ENCODE measurements at places on chromosomes 2 and 18.

GRCh38 chr2:220224691-220225543 is 597.5 kb downstream of the SLC4A3 start:
- DNase-seq: peak; percentile 52

DNA sequence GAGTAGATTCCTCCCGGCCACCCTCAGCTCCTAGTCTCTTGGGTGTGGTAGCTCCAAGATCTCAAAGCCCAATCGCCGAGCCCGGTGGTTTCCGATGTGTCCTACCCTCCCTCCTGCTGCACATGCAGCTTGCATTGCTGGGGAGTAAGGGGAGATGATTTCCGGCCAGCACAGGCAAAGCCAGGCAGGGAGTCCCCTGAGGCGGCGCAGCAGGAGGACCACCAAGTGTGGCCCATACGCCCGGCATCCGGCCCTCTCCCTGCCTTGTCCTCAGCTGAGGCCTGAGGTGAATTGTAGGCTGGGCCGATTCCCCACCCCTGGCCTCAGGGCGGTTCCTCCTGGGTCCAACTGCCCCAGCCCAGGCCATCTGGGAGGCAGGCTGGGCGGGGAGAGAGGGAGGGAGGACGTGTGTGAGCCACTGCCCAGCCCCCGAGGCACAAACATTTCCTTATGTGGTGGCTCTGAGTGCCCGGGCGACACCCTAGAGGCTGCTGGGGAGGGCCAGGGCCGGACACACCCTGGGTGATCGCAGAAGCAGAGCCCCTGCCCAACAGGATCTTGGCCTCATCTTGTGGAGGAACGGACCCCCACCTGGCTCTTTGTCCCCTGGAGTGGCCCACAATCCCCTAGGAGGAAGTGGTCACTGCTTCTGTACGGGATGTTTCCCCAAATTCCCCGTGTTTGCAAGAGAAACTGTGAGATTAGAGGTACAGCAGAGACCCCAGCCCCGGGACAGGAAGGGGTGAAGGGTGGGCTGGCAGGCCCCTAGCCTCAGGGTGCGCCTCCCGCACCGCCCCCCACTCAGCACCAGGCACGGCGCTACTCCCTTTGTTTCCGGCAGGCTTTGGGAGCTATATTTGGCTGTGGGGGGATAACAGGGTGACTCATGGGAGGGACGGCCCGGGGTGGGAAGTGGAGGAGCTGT is 41.9 kb upstream of the PTMA start:
- DNase-seq: peak; percentile 55

GRCh38 chr2:40352041-40352702 is 99.7 kb downstream of the SLC8A1 start:
- no peak for DNase-seq

DNA sequence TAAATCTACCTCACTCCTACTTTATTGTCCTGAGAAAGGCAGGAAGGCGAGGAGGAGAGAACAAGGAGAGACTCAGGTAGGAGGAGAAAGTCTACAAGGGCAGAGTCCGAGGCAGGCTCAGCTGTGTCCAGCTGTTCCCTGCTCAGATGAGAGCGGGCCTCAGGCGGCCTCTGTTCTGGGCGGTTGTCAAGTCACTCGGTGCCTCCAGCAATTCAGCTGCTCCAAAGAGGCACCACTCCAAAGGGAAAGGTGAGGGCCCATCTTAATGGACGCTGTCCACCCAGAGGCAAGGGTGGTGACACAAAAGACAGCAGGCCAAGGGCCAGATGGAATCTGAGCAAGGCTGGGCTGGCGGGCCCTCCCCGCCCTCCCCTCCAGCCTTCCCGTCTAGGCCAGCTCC is 101.4 kb upstream of the EPAS1 start:
- no peak for DNase-seq

- DNase-seq: no peak
Observed at GRCh38 chr2:68726608-68727367, 7.8 kb upstream of the ARHGAP25 start.

DNA sequence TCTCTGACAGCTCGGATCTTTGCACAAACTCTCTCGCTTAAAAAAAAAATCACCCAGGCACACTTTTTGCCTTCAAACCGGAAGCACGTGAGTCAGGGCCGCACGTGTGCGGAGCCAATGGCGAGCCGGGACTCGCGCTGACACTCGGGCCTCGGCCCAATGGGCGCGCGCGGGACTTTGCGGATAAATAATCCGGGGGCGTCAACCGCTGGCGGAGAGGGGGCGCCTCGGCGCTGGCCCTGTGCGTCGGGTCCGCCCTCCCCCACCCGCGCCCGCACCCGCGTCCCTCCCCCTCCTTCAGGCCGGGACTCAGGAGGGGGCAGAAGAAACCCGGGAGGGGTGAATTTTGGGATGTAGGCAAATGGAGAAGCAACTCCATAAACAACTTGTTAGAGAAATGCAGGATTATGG is 319 bp upstream of the EN1 start:
- DNase-seq: no peak

- no peak for DNase-seq
Observed at GRCh38 chr2:144595279-144595678, 75.4 kb upstream of the ZEB2 start.

DNA sequence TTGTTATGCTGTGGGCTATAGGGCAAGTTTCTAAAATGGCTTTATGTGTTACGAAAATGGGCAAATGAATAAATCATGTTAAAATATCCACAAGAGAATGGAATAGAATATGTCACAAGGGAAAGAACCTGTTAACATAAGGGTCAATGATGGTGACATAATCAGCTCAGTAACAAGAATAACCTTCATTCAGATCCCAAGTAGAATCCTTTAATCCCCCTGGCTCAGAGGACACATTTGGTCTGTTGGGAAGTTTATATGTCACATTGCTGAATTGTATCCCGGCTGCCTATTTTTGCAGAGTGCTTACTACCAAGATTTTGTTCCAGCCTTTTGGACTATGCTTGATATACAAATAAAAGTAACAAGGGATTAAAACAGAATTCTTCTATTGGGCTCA is 13.1 kb upstream of the LGALSL start:
- DNase-seq: no peak

DNA sequence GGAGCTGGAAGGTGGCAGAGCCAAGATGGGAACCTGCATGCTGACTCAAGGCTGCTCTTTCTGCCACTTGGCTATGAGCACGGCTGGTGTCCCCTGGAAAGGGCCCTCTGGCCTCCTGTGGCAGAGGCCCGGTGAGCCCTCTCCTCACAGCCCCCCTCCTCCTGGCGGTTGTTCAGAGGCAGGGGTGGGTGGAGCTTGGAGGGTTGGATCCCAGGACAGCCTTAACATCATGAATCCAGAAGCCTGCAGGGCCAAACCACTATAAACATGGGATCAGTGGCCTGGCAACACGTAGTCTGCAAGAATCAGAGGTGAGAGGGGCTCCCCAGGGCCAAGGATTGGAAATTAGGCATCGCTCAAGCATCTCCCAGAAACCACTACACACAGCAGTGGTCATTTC is 48.5 kb upstream of the LOXHD1 start:
- DNase-seq: no peak

- DNase-seq: no peak
Observed at GRCh38 chr2:95374451-95374920, 28.0 kb upstream of the FAHD2A start.

- DNase-seq: no peak
Observed at GRCh38 chr2:15448250-15448839, 112.8 kb downstream of the NBAS start.

GRCh38 chr2:133483181-133483580 is 85.1 kb downstream of the NCKAP5 start:
- no peak for DNase-seq

GRCh38 chr2:43993437-43993836 is 2.4 kb downstream of the LRPPRC start:
- DNase-seq: no peak

GRCh38 chr18:46268671-46269070 is 164.5 kb downstream of the HAUS1 start:
- DNase-seq: no peak

DNA sequence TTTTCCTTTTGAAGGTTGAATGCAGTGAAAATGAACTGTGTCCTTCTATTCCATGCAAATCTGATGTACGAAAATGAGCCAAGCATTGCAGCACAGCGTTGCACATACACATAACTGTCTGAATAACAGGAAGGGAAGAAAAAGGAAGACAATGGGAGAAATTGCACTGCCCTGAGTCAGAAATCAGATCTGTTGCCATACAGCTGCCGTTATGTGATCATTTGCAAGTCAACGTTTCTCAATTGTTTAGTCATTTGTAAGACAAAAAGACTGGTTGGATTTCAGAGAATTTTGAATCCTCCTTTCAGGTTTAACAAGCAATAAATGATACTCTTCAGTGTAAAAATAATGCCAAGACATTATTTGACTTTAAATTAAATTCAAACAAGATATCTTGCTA is 284.1 kb downstream of the DSEL start:
- peak; percentile 78 for DNase-seq

DNA sequence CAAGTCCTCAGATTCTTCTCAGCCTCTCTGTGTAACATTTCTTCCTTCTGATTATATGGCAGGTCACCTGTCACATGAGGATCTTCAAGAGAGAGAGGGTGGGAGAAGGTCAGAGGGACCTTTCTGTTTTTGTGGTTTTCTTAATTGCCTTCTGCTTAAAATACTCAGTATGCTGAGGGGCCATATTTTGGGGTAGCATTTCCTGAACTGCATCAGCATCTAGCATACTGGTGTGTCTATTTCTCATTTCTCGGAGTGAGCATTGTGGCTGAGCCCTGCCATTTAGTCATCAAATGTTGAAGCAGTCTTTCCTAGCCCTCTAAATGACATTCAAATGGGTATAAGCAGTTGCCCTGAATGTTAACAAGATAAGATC is 162.7 kb downstream of the MYO3B start:
- no peak for DNase-seq

DNA sequence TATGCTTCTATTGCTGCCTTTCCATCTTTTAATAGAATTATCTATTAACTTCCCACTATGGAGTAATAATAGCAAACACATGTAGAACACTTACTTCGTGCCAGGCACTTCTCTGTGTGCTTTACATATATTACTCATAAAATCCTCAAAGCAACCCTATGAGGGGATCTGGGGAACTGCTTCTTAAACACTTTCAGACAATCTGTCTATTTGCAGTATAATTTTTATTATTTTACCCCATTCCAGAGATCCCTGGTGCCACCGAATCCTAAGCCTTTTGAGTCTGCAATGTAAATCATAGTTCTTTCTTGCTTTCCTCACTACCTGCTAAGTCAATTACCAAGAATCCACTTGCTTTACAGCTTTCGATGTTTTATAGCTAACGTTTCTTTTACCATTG is 25.6 kb upstream of the GCFC2 start:
- DNase-seq: no peak

- DNase-seq: no peak
Observed at GRCh38 chr18:21851327-21851961, 110.9 kb downstream of the MIB1 start.

GRCh38 chr2:30282721-30283120 is 51.4 kb downstream of the LBH start:
- DNase-seq: no peak

DNA sequence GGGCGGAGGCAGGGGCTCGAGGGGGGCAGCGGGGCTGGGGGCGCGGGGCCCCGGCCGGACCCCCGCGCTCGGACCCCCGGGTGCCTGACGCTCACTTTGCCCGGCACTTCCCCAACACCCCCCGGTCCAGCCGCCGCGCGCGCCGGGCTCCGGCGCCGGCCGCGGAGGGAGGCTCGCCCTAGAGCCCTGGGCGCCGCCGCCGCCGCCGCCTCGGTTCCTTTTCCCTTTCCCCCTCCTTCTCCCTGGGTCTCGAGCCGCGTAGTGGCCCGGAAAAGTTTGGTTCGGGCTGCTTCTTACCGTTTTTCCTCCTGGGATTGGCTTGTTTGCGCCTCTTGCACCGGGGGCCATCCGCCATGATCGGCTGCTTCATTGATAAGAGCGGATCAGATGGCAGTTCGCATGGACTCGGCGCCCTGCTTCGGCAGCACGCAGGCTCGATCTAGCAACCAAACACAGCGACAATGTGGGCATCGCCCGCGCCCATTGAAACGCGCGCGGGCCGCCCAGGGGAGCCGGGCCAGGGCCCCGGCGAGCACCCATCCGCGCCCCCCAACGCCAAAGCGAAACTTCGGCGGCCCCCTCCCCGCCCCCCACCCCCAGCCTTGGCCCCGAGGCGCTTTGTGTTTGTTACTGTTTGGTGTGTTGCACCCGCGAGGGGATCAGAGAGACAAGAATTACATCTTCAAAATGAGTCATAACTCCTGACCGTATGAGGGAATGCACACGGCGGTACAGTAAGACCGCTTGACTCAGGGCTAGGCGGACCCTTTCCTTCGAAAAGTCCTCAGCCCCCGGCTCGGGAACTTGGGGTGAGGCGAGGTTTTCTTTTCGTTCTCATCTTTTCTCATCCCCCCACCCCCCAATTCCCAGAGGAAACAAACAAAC is 2.7 kb downstream of the ZEB2 start:
- peak; percentile 92 for DNase-seq

- no peak for DNase-seq
Observed at GRCh38 chr2:164655750-164656149, 34.5 kb upstream of the GRB14 start.

- no peak for DNase-seq
Observed at GRCh38 chr2:38671303-38671702, 5.4 kb downstream of the GALM start.

- no peak for DNase-seq
Observed at GRCh38 chr2:162379719-162380580, 36.0 kb downstream of the GCA start.

- no peak for DNase-seq
Observed at GRCh38 chr2:238920601-238921001, 72.7 kb downstream of the TWIST2 start.

DNA sequence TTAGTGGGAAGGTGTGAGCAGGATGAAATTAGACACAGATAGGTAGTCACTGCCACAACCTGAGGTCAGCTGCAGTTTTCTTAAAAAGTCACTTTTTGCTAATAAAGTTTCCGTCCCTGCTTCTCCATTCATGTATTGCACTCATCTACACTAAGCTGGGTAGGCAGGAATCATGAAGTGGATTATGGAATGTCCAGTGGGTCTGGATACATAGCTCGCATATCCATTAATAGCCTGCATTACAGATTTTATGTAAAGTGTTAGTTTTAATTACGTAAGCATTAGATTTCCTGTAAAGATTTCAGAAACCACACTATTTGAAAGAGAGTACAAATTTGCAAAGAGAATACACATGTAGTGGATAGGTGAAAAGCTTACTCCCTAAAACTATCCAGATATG is 30.4 kb downstream of the PTPRM start:
- DNase-seq: no peak

- DNase-seq: no peak
Observed at GRCh38 chr2:223929571-223930102, 15.5 kb downstream of the WDFY1 start.

DNA sequence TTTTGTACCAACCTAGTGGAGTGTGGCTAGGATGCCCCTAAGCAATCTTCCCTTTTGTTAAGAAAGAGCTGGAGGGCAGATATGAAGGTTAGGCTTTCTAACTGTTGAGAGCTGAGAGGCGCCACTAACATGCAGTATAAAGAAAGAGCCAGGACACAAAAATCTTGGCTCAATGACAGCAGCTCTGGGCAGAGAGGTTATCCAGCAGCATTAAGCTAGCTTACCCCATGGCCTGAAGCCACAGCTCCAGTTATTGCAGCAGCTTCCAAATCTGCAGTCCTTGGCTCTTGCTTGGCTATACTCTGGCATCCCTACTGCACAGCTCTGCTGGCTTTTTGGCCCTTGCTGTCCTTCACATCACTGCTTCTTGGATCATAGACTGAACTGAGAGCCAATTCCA is 213.4 kb downstream of the GPD2 start:
- DNase-seq: no peak

Data from non-pigmented ciliary epithelial cell (primary cell).